Fibroblast of the aortic adventitia (primary cell): ENCODE measurements at places on chromosomes 16 and 17.
A peak's percentile ranks its signal among the peaks of the same experiment; 100 is the strongest.

- DNase-seq: peak; percentile 47
Measured at GRCh38 chr16:4212934-4213296, 29.0 kb downstream of the SRL start.

GRCh38 chr17:81720267-81721071 is 8.4 kb downstream of the SLC25A10 start:
- DNase-seq: no peak

DNA sequence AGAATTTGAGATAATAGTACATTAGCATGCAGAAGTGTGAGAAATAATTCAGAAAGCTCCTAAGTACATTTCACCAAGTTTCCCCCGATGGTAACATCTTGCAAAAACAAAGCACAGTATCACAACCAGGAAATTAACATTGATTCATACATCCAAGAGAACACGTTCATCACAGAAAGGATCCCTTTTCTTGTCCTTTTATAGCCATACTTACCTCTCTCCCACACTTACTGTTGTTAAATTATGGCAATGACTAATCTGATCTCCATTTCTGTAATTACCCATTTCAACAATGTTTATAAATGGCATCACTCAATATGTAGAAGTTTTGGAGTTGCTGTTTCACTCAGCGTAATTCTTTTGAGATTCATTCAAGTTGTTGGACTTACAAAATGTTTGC is 1260.0 kb downstream of the CDH8 start:
- DNase-seq: no peak

DNA sequence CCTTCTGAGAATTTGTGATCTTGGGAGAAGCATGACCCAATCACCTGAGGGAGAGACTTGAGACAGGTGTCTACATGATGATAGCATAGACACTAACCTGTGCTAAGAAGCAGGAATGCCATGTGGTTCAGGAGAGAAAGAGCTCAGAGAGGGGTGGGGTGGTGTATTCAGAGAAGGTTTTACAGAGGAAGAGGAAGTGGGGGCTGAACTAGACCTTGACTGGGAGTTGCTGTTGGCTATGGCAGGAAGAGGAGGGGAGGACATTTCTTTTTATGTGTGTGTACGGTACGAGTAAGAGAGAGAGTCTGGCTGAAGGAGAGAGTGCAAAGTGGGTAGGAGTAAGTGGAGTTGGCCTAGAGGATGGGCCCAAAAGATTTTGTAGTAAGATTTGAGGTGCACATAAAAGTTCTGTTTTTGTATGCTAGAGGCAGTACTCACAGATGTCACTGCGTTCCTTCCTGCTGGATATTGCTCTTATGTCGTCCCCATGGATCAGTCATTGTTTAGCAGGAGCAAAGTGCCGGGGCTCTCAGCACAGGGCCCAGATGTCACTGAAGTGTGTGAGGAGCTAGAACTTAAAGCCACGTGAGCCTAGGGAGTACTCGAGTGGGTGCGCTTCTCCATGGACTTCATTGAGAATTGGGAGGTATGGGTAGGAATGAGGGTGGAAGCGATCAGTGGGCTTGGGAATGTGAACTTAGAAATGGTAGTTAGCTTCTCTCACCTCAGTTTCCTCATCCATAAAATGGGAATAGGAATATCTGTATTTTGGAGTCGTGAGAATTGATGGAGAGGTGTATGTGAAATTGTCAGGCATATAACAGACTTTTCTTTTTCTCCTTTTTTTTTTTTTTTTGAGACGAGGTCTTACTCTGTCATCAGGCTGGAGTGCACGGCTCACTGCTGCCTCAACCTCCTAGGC is 22.1 kb downstream of the SLC7A6 start:
- no peak for DNase-seq

GRCh38 chr17:7441266-7441665 is 2.0 kb downstream of the FGF11 start:
- DNase-seq: peak; percentile 25

DNA sequence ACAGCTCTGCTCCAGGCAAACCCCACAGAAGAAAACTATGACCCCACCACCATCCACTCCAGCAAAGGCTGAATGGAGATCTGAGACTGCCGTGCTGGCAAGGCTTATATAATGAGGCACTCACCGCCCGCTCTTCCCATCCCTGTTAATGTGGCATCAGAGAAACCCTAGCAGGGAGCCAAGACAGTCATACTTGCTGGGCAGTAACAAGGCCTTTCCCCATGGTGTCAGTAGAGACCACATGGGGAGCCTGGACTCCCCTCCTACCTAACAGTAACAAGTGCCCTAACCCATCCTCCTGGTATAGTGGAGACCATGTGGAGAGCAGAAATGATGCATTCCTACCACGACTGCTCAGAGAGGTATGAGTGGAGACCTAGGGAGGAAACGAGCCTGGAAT is 235.2 kb downstream of the C16orf78 start:
- DNase-seq: peak; percentile 74
